ENCODE measurements at places on chromosomes 7 and 10. TPM values are rescaled to one million over a fixed set of nuclear protein-coding genes. Genes with fewer than 3 reads are reported as not detected.
A peak's percentile ranks its signal among the peaks of the same experiment; 100 is the strongest.

GRCh38 chr10:98915911-98916310 is 319.7 kb downstream of the HPSE2 start:
- DNase-seq, result no peak

- peak; percentile 23 for DNase-seq
These were observed 161.2 kb upstream of the FAM3C start for GRCh38 chr7:121557034-121557892.

GRCh38 chr10:122504610-122504950 is 43.2 kb downstream of the HTRA1 start:
- DNase-seq, result peak; percentile 75

SLC12A9 gene
- total RNA-seq, result 9.6 TPM

GLUD1 gene
- total RNA-seq, result 202 TPM

SAP25 gene
- 0.19 TPM for total RNA-seq

POLR2J2 gene
- total RNA-seq, result 2.8 TPM

GRCh38 chr10:66835400-66835799 is 90.4 kb upstream of the LRRTM3 start:
- DNase-seq, result no peak

DNA sequence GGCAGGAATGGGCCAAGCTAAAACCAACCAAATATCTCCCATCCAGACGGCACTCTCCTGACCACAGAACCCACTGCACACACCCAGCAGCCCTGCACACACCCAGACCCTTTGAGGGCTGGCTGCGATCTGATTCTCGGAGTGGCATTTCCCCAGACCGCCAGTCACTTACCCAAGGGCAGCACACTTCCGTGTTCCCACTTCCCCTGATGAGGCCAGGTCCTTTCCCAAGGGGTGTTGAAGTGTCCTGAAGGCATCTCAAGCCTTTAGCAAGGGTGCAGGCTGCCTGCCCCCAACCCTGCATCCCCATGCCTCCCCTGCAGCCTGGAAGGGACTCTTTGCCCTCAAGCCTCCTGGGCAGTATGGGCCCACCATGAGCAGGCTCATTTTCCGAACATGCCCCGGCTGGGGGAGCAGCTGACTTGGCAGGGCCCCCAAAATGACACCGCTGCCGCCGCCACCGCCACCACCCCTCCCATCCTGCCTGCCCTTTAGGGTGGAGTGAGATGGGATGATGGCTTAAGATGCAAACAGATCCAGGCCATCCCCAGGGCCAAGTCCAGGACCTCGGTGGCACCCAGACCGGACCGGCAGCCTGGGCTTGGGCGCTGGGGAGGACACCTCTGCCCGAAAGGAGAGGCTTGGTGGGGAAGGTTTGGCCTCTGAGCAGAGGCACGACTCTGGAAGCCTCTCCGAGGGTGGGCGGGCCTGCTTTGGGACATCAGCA is 159.8 kb downstream of the NRF1 start:
- no peak for DNase-seq

ATOH7 gene
- total RNA-seq, result not detected

OR6B1 gene
- not detected for total RNA-seq

THSD7A gene
- total RNA-seq, result 0.89 TPM

ITIH2 gene
- not detected for total RNA-seq

DNA sequence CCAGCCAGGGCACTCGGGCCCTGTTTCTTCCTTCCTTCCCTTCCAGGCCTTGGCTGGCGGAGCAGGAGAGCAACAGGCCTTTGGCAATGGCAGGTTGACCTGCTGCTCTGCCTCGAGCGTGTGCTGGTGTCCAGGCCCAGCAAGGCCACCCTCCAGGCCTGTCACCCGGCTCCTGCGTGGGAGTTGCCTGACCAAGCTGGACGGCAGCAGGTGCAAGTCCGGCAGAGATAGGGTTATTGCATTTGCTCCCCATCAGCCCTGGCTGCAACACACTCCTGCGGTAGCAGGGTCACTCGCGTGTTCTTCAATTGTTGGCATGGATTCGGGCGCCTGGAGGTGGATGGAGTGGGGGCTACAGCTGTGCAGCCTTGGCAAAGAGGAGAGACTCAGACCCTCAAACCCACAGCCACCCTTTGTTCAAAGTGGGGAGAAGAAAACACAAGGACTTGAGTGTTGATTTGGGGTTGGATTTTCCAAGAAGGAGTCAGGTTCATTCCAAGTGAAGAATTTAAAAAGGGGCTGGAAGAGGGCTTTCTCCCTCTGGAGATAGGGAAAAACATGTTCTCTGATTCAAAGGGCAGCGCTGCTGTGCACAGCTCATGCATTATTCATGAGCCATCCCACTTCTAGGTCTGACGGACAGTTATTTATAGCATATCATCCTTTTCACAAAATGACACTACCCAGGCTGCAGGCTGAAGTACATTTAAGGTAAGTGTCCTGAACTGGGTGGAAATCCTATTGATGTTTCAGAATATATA is 64.2 kb upstream of the PITRM1 start:
- no peak for DNase-seq

ZYX gene
- 57.0 TPM for total RNA-seq

SPOCK2 gene
- 0.53 TPM for total RNA-seq

DNA sequence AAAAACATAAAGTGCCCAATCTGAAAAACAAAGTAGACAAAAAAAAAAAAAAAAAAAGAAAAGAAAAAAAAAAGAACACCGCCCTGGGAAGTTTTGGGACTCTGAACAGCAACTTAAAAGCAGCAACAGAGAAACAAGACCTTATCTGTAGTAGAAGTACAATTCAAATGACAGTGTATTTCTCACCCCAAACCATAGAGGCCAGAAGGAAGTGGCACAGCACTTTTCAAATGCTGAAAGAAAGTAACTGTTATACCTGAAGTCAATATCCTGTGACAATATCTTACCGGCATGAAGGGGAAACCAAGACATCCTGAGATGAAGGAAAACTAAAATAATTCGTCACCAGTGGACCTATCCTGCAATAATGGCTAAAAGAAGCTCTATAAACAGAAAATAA is 112.1 kb downstream of the DNAJC1 start:
- no peak for DNase-seq

DNA sequence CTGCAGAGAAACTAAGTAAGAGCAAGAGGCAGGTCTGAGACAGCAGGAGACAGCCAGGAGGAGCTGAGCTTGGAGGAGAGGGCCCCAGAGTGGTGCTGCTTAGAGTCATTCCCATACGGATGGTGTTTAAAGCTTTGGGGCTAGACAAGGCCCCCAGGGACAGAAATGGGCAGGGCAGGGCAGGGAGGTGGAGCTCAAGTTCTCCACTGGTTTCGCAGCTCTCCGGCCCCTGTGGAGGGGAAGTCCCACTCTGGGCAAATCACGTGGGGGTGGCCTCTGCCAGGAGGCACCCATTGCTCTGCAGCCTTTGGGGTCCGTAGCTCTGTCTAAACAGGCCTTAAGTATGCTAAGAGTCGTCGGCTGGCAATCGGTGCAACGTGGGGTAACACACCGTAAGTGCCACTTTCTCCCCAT is 1.0 kb upstream of the PTPRE start:
- no peak for DNase-seq
